ENCODE measurements at places on chromosomes 7 and 10.

DNA sequence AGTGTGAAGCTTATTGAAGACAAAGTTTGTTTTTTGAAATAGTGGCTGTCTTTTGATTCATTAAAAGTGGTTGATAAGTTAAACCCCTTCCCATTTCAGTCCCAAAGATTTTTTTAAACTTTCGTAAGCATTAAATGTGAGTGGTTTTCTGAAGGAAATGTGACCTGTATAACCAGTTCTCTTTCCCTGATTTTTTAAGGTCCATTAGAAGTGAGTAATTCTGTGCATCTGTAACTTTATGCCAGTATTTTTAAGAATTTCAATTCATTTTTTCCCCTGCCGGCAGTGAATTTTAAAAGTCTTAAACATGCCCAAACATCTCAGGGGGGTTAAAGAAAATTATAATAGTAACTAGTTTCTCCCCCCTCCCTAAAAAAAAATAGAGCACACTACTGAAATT is 254.6 kb upstream of the SP8 start:
- DNase-seq = no peak

- DNase-seq = no peak
Measured at GRCh38 chr10:62527019-62527827, 153.1 kb downstream of the ZNF365 start.

DNA sequence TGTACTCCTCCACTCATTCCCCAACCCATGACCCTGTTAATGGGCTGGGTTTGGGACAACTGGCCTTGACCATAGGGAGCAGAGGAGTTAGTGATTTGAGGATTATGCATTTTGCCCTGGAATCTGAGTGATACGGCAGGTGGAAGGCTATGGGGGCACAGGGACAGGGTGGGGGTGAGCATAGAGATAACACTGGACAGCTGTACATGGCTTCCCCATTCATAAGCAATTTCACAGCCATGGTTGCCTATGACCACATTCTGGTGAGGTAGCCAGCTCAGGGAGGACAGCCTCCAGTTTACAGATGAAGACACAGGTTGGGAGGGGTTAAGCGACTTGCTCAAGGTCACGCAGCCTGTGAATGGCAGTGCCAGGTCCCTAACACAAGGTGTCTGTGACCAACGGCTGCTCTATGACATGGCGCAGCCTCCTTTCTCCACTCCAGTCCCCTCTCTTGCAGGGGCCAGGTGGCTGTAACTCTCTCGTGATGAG is 319.5 kb downstream of the PLXNA4 start:
- DNase-seq = no peak

GRCh38 chr10:97633921-97634320 is 621 bp upstream of the MORN4 start:
- peak; percentile 13 for DNase-seq

GRCh38 chr10:122707535-122707934 is 7.9 kb upstream of the C10orf120 start:
- DNase-seq = no peak

GRCh38 chr7:78179211-78179610 is 380.6 kb downstream of the PHTF2 start:
- DNase-seq = no peak

DNA sequence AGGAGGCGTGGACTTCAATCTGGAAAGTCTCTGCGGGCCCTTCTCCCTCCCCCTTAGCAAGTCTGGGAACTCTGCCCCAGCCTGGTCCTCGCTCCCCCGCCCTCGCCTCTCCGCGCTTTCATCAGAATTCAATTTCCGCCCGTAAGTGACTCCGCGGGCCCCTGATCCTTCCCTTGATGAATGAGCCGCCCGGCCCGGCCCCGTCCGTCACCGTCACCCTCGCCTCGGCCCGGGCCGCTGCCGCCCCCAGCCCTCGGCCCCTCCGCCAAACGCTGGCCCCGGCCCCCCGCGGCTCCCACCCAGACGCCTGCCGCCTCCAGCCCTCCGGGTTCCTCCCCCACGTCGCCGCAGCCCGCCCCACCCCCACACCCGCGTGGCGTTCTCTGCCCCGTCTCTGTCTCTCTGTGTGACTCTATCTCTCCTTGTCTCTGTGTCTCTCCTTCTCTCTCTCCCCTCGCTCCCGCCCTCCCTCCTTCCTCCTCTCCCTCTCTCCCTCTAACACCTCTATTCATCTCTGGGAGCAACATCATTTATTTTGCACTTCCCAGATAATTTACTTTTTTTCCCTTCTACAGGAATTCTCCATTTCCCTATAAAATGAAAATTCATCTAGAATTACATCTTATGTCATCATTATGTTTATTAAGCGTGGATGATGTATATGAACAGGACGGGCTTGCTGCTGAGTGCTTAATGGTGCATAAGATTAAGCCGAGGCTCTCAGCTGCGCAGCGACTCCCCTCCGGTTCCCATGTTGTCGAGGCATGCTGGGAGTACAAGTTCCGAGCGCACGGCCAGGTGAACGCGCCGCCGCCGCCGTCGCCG is 91.2 kb upstream of the PAX2 start:
- peak; percentile 42 for DNase-seq

DNA sequence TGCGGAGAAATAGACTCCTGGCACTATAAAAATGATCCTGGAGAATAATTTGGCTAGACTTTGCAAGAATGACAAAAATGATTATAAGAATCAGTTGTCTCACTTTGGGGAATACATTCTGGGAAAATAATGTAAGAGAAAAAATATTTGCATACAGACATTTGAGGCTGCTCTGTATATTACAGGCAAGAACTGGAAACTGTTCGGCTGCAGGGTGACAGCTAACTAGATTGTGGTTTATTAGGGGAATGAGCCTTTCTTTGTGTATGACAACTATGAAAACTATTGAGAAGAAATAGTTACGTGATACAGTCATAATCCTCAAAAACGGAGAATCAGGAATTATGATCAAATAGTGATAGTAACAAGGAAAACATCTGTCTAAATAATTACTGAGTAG is 8.6 kb downstream of the TRIM56 start:
- no peak for DNase-seq

DNA sequence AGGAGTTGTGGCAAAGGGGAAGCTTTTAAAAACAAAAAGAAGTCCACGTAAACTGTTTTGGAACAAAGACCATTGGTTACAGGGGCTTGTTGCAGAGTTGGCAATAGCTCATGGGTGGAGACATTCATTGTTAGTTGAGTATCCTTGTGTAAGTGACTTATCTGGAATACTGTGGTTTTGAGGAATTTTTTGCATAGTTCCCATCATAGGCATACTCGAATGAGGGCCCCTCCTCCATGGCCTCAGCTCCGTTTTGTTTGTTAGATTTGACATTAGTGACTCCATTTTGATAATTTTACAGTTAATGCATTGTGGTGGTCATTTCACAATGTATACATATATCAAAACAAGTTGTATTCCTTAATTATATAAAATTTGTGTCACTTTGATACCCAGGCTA is 12.8 kb upstream of the SMKR1 start:
- DNase-seq = no peak

All from stimulated activated CD4-positive, alpha-beta T cell treated with anti-CD3 and anti-CD28 coated beads, Interleukin-4, amount 100 ng/mL, for 24 hours (primary cell).